Fibroblast of the conjunctiva (primary cell): ENCODE measurements at places on chromosomes 11 and 22.

- no peak for DNase-seq
Measured at GRCh38 chr11:113446938-113447337, 28.3 kb downstream of the DRD2 start.

DNA sequence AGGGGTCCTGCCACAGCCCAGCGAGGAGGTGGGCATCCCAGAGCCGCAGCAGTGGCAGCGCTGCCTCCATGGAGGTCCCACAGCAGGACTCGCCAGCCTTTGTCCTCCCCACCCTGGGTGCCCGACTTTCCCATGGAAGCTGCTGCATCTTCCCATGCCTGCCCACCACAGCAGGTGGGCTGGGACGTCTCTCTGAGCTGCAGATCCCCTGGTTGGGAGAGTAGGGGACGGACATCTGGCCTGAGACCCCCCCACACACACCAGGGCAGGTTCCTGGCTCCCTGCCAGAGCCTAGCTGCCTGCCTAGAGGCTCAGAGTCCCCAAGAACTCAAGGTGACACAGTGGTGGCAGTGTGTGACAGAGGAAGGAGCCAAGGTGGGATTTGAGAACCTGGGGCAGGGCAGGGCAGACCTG lies 21.5 kb upstream of the PRR5 start:
- no peak for DNase-seq

- no peak for DNase-seq
Measured at GRCh38 chr22:22446517-22446916, 62.0 kb downstream of the ZNF280B start.

DNA sequence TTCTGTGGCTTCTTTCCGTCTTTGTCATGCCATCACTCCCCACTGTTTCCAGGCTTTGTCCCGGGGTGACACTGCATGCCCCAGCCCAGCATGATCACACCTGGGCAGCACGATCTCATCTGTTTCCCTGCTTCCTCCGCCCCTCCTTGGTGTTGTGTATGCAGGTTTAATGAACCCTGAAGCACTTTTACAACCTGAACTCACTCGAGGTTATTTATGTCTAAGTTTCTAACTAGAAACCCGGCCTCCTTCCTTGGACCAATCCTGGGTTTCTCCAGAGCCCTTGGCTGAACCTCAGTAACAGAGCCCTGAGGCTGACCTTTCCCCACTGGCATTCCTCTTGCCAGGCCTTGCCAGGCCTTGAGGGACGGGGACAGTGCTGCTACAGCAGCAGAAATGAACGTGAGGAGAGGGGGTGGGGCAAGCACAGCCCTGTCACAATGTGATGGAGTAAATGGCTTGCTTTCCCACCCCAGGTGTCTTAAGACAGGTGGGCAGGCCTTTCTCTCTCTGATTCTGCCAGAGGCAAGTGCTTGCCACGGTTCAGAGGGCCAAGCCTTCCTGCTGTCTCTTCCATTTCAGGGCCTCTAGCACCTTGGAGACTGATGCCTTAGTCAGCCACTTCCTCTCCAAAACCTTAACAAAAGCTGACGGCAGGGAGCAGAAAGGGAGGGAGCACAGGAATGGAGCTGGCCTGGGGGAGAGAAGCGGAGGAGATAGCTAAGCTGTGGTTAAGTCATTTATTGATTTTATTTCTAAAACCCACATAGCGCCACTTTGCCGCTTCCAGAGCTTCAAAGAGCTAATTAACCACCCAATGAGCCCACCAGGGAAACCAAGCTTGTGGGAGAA lies 3.1 kb upstream of the PYGM start:
- no peak for DNase-seq

GRCh38 chr11:96388891-96389719 lies 607 bp downstream of the CCDC82 start:
- DNase-seq: no peak

- no peak for DNase-seq
Measured at GRCh38 chr11:37505406-37505805, 907.4 kb upstream of the RAG2 start.
